NCI-H2029 (cell line): ENCODE measurements at places on chromosomes 5 and 9.

- no peak for DNase-seq
Measured at GRCh38 chr9:16171911-16172310, 619.1 kb downstream of the CCDC171 start.

GRCh38 chr9:15724612-15725011 lies 171.8 kb downstream of the CCDC171 start:
- no peak for DNase-seq

DNA sequence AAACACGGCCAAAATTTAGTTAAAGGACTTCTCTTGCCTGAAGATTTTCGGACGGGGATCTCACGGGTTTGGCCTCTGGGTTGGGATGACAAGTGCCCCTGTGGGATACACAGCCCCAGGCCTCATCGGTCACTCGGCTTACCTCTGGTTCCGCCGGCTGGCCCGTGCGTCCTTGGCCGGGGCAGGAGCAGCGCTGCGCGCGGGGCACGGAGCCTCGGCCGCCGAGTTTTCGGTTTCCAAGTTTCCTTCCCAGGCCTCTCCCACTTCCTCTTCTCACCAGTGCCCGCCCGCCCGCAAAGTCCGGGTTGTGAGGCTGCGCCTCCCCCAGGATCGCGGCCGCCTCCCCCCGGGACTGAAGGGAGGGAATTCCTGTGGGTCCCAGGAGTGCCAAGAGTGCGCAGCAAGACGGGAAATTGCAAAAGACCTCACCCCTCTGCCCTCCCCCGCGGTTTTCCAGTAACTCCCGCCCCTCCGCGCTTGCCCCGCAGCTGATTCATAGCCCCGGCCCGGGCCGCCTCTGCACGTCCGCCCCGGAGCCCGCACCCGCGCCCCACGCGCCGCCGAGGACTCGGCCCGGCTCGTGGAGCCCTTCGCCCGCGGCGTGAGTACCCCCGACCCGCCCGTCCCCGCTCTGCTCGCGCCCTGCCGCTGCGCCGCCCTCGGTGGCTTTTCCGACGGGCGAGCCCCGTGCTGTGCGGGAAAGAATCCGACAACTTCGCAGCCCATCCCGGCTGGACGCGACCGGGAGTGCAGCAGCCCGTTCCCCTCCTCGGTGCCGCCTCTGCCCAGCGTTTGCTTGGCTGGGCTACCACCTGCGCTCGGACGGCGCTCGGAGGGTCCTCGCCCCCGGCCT lies at the start of gene OSMR:
Gene OSMR (plus strand): TSS at position 487 of the 853 bp plus-strand sequence. CDS start 23,033 bp downstream, outside the sequence.
- no peak for DNase-seq

- no peak for DNase-seq
Measured at GRCh38 chr9:3066591-3066990, 222.7 kb upstream of the PUM3 start.

GRCh38 chr9:96044401-96044800 lies 168.9 kb downstream of the ERCC6L2 start:
- no peak for DNase-seq

DNA sequence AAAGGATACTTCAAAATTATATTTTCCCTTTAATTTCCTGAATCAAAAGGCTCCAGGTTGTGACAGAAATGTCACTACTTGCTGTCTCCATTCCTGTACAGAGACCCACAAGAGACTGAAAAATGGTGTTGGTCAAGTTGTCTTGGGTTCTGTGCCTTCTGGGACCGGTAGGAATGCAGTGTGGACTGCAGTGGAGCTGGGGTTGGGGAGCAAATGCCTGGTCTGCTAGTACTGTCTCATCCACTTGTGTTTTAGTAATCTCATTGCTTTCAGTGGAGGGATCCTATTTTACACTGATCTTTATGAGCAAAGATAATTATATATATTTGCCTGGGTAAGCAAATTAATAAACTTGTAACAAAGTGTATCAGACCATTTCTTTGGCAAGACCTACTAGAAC lies 24.2 kb upstream of the CATSPER3 start:
- no peak for DNase-seq

DNA sequence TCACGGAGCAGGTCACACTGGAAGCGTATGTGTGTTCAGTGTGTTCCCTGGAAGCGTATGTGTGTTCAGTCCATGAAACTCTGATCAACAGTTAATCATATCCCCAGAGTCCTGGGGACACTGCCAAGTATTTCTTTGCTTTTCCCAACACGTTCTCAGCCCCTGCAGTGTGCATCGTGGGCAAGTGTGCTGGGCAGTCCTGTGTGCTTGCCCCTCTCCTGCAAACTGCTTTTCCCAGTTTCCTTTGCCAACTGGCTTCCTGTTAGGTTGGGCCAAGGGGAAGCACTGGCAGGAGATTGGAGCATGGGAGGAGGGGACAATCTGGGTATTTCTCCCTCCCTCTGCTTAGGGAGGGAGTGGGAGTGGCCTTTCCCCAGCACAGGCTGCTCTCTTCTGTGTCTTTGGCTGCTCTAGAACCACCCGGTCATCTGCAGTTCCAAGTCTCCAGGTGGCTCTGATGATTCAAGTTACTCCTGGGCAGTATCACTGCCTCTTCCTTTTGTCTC lies 36.8 kb upstream of the NEK6 start:
- peak; percentile 94 for DNase-seq

GRCh38 chr5:18465833-18466681 lies 831.8 kb downstream of the TAF11L14 start:
- peak; percentile 35 for DNase-seq

DNA sequence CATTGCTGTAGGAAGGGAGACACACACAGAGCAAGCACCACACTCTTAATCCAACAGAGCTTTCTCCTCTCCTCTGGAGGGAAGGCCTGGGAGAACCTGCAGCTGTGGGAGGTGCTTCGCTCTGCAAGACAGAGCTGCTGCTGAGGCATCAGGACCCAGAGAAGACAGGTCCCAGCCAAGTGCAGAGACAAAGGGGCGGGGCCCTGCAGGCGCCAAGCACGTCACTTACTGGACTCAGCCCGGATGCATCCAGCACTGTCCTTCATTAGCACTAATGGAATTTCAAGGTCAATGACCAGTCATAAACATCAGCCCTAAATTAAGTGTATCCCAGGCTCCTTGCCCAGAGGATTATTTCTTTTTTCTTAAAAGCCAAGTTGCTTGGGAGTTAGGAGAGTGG lies 337.1 kb upstream of the PANK3 start:
- DNase-seq: no peak

DNA sequence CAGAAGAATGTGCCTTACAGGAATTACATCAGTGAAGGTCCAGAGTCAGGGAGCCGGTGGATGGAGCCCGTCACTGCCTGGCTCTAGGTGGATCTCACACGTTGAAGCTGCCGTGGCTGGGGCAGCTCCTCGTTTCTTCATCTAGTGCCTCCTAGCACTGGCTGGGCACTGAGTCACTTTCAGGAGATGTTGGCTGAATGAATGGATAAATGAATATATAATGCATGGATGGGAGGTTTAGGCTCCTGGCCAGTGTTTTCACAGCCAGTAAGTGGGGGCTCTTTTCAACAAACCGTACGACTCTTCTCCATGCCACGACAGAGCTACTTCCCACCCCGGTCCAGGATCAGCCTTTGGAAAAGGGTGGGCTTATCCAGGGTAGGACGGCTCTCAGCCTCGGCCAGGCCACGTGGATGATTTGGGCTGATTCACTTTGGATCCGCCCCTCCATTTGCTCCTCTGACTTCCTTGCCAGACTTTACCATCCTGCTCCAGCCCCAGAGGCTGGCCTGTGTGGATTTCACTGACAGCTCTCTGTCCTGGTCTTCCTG lies 1.3 kb upstream of the SH3PXD2B start:
- DNase-seq: no peak

- no peak for DNase-seq
Measured at GRCh38 chr9:129276486-129277230, 98.6 kb upstream of the IER5L start.

GRCh38 chr9:93871286-93871685 lies 83.9 kb downstream of the BARX1 start:
- no peak for DNase-seq
